ENCODE measurements at places on chromosomes 12 and 14.
A peak's percentile ranks its signal among the peaks of the same experiment; 100 is the strongest.

- no peak for DNase-seq
These were observed 4.5 kb downstream of the PRPF40B start for GRCh38 chr12:49627752-49628360.

- no peak for DNase-seq
These were observed 19.0 kb upstream of the SP7 start for GRCh38 chr12:53355121-53355520.

DNA sequence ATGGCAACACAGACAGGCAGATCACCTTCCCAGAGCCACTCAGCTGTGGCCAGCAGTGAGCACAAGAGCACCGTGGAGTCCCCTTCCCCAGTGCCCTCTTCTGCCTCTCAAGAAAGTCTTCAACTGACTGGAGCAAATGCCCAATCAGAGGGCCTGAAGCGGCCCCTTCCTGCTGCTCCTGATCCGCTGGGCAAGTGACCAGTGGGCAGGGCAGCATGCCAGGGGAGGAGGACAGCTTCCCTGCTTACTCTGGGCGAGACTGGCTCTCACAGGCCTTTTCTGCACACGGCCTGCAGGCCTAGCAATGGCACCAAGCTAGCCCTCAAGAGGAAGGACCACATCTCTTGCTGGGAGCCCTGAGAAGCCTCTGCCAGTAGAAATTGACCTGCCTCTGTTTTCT is 890 bp downstream of the KRT71 start:
- DNase-seq, result no peak

DNA sequence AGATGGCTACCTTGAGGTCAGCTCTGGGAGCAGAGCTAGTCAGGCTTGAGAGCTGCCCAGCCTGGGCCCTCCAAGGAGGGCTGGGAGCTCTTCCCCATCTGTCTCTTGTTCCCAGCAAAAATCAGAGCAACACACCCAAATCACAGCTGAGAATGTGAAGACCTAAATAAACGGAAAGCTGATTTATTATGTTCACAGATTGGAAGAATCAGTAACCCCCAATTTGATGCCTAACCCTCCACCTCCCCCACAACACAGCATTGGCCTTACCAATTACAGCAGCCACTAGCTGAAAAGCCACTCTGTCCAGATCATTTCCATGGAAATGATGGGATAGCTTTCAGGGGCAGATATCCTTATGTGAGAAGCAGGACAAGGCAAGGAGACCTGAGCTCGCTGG is 7.1 kb upstream of the ACTN1 start:
- DNase-seq, result no peak

GRCh38 chr12:112361271-112361670 is 21.0 kb downstream of the HECTD4 start:
- DNase-seq, result no peak

GRCh38 chr14:71301611-71302010 is 394.4 kb downstream of the PCNX1 start:
- DNase-seq, result no peak

DNA sequence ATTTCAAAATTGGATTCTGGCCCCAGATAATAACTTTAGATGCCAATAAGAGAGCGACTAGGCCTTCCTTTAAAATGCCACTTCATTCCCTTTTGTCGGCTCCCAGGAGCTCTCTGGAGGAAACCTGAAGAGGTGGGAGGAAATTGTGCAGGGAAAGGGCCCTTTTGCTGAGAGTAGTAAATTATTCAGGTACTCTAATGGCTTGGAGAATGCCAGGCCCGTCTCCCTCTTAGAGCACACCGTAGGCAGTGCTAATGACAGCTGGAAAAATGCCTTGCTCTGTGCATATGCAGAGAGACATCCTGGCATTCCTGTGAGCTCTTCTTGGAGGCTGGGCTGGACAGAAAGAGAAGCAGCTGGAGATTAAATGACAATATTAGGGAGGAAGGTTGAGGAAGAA is 115.0 kb upstream of the RPH3A start:
- DNase-seq, result no peak

- DNase-seq, result no peak
These were observed 15.3 kb upstream of the STYK1 start for GRCh38 chr12:10689146-10689545.

DNA sequence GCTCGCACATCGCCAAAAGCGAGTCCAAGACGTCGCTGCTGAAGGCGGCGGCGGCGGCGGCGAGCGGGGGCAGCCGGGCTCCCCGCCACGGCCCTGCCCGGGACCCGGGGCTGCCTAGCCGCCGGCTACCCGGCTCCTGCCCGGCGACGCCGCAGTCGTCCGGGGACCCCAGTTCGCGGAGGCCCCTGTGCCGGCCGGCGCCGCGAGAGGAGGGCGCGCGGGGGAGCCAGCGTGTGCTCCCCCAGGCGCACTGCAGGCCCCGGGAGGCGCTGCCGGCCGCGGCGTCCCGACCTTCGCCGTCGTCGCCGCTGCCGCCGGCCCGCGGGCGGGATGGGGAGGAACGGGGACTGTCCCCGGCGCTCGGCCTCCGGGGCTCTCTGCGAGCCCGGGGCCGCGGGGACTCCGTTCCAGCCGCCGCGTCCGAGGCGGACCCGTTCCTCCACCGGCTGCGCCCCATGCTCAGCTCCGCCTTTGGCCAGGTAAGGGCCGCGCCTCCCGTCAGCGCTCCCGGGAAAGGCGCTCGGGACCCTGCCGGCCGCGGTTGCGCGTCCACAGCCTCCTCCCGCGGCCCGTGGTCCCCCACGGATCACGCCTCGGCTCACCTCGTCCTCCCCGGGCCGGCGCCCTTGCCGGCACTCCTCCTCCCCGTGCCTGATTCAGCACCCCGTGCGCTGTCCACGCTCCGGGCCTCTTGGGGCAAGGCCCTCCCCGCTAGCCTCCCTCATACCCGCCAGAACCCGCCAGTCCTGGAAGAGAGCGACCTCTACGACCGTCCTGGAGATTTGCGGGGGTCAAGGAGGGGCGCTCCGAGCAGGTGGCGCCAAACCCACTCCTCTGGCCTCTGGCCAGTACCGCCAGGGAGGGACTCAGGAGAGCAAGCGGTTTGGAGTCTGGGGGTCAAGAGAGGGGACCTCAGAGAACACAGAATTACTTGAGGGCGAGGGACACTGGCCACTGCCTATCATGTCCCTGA is 721 bp downstream of the CABP1 start:
- peak; percentile 10 for DNase-seq

- no peak for DNase-seq
These were observed 461 bp downstream of the SLC8A3 start for GRCh38 chr14:70188322-70188658.

- no peak for DNase-seq
These were observed 27.6 kb downstream of the ETV6 start for GRCh38 chr12:11677093-11677492.

DNA sequence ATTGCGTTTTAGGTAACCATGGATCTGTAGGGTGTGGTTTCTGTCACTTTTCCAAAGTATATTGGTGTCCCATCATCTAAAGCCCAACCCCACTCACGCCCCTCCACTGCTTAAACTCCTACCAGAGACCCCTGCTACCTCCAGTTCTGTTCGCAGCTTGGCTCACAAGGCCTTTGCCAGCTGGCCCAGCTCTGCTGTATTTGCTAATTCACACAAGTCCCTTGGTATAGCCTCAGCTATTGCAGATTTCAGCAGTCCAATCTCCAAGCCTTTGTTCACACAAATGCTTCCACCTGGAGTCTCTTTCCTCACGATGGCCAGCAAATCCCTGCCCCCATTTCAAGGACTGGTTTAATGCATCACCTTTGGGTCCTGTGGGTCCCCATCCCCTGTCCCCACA is 24.2 kb downstream of the ISCA2 start:
- DNase-seq, result no peak

DNA sequence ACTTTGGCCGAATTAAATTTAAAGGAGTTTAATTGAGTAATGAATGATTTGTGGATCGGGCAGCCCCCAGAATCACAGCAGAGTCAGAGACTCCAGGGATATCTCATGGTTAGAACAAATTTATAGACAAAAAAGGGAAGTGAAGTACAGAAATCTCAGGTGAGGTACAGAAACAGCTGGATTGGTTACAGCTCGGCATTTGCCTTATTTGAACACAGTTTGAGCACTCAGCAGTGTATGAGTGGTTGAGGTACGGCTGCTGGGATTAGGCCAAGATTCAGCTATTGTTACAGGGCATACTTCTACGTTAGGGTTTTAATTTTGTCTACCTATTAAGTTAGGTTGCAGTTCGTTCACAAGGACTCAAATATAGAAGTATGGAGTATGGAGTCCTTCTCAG is 23.3 kb downstream of the CCDC38 start:
- no peak for DNase-seq

DNA sequence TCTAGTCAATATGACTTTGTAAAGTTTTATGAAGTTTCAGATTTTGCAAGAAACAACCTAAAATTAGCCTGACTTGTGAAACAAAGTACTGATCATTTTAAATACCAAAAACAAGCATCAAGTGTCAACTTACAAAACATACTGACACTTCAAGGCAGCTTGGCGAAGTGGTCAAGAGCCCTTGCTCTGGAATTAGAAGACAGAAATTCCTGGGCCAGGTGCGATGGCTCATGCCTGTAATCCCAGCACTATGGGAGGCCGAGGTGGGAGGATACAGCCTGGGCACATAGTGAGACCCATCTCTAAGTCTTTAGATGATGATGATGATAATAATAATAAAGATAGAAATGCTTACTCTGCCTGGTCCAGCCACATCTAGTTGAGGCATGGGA is 45.4 kb upstream of the NR2C1 start:
- no peak for DNase-seq

- DNase-seq, result no peak
These were observed 9.8 kb downstream of the RAPGEF3 start for GRCh38 chr12:47748899-47749298.

GRCh38 chr12:122669397-122670070 is 33.6 kb downstream of the HCAR2 start:
- DNase-seq, result no peak

DNA sequence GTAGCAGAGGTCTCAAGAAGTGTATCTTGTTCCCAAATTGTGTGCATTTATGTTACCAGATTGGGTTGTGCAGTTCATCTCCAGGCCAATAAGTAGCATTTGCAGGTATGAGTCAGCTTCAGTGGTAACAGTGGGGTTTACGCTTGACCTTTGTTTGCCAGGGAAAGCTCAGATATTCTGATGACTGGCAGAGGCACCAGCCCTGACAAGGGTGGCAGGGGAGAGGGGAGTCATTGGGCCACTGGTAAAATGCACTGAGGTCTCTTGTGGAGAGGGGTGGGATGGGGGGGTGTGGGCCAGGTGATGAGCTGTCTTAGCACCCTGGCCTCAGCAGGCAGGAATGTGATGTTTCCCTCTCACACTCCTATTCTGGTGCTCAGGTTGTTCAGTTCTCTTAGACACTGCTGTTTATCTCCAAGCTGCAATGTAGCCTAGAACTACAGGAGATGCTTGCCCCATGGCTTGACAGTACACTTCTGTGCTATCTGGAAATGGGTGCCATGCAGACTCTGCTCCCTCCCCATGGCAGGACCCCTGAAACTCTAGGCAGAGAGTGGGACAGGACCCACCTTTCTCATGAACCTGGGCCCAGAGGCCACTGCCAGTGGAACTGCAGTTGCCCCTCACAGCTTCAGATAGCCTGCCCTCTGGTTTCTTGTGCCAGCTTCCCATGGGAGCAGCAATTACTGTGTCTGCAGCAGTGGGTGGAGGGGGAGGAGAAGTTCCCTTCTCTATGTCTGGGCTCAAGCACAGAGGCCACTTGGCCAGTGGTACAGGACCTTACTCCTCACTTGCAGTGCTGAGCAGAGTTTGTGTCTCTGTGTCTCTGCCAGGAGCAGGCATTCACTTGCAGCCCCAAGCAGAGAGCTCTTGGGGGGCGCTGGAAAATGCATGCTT is 31.9 kb downstream of the USP15 start:
- no peak for DNase-seq

GRCh38 chr12:120914794-120915193 is 10.6 kb upstream of the SPPL3 start:
- no peak for DNase-seq

DNA sequence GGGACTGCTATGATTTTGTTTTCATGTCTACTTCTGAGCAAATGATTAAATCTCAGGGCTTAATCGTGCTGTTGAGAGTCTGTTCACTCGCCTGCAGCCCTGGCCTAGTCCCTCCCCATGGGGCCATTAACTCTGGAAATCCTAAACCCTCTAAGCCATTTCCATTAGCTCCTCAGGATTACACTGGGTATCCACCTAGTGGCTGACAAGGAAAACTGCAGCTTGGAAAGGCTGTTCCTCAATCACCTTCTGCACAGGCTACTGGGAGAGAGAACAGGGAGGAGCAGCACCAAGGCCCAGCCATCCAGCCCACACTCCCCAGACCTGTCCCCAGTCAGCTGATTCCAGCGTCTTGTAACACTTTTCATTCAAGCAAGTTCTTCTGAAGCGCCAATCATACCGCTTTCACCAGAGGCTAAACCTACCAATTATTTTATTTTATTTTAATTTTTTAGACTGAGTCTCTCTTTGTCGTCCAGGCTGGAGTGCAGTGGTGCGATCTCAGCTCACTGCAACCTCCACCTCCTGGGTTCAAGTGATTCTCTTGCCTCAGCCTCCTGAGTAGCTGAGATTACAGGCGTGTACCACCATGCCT is 48.7 kb downstream of the NEUROD4 start:
- DNase-seq, result no peak

DNA sequence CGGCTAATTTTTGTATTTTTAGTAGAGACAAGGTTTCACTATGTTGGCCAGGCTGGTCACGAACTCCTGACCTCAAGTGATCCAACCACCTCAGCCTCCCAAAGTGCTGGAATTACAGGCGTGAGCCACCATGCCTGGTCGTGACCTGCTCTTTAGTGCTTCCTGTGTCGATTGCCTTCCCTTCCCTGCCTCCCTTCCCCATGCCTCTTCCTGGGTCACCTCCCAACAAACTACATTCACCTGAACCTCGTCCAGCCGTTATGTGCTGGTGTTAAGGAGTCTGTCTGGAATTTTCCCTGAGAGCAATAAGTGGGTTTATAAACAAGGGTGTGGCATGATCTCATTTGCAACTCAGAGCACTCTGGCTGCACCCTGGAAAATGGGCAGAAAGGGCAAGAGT is 32.1 kb upstream of the C12orf76 start:
- no peak for DNase-seq

- DNase-seq, result no peak
These were observed 5.8 kb downstream of the SLC24A4 start for GRCh38 chr14:92328664-92329255.

- no peak for DNase-seq
These were observed 214.9 kb upstream of the DDHD1 start for GRCh38 chr14:53368066-53368465.

- no peak for DNase-seq
These were observed 34.3 kb upstream of the DICER1 start for GRCh38 chr14:95191445-95192199.

DNA sequence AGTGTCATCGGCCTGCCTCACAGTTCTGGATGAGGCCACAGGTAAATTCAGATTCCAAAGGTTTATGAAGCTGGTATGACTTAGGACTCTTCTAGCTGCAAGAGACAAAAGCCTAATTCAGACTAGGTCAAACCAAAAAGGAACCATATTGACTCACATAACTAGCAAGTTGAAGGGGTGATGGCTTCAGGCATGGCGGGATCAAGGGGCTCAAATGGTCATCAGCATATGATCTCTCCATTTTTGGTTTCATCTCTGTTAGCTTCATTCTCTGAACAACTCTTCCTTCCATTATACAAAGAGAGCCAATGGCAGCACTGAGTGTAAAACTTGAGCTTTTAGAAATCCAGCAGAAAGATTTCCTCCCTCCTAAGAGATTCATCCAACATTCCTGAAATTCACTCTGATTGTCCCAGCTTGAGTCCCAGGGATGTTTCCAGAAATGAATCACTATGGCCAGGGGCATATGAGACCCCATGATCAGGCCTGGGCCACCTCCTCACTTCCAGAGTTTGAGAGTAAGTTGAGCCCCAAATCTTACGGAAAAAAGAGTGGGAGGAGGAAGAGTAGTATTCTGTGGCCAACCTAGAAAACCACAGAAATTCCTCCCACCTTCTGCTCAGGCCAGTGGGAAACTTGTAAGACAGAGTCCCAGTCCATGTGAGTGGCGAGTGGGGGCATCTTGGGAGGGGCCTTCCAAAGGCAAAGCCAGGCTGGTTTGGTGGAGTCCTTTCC is 2.0 kb upstream of the MAP1LC3B2 start:
- no peak for DNase-seq

Measured in T-helper 22 cell (primary cell).